ENCODE measurements at places on chromosomes 12 and 14. TPM values are rescaled to one million over a fixed set of nuclear protein-coding genes. Genes with fewer than 3 reads are reported as not detected.
A peak's percentile ranks its signal among the peaks of the same experiment; 100 is the strongest.

GRCh38 chr12:111532751-111533150, 66.4 kb downstream of the ATXN2 start:
- no peak for DNase-seq
- no peak overlapping the region for H3K27ac ChIP-seq
- H3K36me3 ChIP-seq, result peaks cover 3% of the 10 kb centered on the region
- no peaks in the 10 kb centered on the region for H3K27me3 ChIP-seq

- peaks cover 3% of the 10 kb centered on the region for H3K36me3 ChIP-seq
- DNase-seq, result no peak
- peaks cover 53% of the 10 kb centered on the region for H3K4me1 ChIP-seq
- no peaks in the 10 kb centered on the region for H3K27me3 ChIP-seq
- H3K4me3 ChIP-seq, result peak overlapping the region; percentile 25
- peak overlapping the region; percentile 49 for H3K27ac ChIP-seq
Measured at GRCh38 chr12:112904571-112904970, 2.2 kb upstream of the OAS1 start.

DNA sequence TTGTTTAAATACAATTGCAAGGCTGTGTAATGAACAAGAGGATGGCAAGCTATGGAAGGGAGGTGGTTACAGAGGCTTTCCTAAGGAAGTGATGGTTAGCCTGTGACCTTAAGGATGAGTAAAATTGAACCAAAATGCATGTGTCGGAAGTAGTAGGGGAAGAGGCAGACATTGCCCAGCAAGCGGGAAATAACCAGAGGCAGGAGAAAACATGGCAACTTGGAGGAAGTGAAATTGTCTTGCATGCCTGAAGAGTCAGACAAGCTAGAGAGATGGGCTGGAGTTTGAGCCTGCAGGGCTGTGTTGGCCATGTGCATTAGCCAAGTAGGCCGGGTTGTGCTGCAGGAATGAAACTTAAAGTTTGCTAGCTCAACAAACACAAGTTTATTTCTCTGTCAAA, 96.2 kb downstream of the BTG1 start:
- H3K36me3 ChIP-seq, result peaks cover 19% of the 10 kb centered on the region
- H3K4me3 ChIP-seq, result no peak overlapping the region
- H3K27me3 ChIP-seq, result no peaks in the 10 kb centered on the region

RHNO1 gene
- total RNA-seq, result 68.2 TPM

GRCh38 chr12:13941258-13942249, 39.8 kb downstream of the GRIN2B start:
- H3K4me3 ChIP-seq, result no peak overlapping the region
- peak; percentile 6 for DNase-seq
- H3K4me1 ChIP-seq, result no peaks in the 10 kb centered on the region
- no peaks in the 10 kb centered on the region for H3K36me3 ChIP-seq
- peaks cover 24% of the 10 kb centered on the region for H3K27me3 ChIP-seq
- H3K27ac ChIP-seq, result no peak overlapping the region
